ENCODE measurements at places on chromosomes 12 and 14.

DNA sequence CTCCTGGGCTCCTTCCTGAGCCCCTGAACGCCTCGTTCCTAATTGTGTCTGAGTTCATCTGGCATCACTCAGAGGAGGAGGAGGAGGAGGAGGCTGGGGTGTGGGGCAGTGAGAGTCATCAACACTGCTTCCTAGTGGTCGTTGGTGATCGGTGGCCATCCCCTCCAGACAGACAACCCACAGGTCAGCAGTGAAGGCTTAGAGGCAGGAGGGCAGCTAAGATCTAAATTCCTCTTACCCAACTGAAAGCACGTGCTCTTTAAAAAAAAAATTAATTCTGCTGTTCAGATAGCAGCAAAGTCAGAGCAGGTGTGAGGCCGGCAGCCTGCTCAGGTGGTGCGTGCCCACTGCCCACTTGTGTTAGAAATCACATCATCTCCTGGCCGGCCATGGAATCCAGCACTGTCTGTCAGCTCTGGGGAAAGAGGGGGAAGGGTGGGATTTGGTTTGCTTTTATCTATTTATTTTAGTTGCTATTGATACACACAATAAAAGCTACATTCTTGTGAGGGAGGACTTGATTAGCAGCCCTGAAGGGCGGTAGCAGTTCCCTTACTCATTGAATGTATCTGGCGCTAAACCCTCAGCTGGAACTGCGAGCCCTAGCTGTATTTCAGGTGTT, 46.6 kb downstream of the PPP2R5C start:
- DNase-seq: peak; percentile 51

- DNase-seq: no peak
Observed at GRCh38 chr12:96014943-96015599, 18.9 kb upstream of the HAL start.

GRCh38 chr12:28776913-28777422, 372.1 kb upstream of the FAR2 start:
- DNase-seq: no peak

GRCh38 chr14:76430475-76430980, 54.6 kb downstream of the ESRRB start:
- DNase-seq: no peak

- peak; percentile 81 for DNase-seq
Observed at GRCh38 chr14:99682809-99683618, 1.1 kb upstream of the CYP46A1 start.

DNA sequence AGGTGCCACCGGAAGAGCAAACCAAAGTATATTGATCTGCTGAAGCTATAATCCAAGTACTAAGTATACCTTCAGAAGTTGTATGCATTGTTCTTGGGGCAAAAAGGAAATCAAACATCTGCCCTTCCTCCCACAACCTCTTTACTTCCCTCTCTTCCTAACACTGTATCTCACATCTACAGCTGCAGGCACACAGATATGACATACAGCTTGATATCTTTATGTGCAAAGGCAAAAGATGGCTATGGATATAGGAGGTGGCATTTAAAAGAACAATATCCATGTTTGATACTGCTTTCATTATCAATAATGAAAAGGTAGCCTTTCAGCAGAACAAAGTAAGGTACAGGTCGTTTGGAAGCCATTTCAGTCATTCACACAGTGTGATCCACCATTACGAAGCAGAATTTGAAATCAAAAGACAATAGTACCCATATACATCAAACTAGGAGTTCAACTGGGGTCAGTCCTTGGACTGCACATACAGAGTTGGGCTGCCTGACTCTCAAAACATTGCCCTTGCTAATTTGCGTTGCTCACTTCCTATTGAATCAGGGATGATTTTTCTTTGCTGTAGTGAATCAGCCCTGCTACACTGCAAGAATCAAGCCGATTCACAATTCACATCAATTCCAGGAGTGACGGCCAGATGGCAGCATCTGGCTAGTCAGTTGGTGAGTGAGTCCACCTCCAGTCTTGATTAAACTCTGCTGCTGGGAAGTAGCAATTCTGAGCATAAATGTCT, 8.9 kb downstream of the ANG start:
- DNase-seq: peak; percentile 74

- DNase-seq: no peak
Observed at GRCh38 chr14:88488897-88489296, 65.9 kb downstream of the PTPN21 start.

DNA sequence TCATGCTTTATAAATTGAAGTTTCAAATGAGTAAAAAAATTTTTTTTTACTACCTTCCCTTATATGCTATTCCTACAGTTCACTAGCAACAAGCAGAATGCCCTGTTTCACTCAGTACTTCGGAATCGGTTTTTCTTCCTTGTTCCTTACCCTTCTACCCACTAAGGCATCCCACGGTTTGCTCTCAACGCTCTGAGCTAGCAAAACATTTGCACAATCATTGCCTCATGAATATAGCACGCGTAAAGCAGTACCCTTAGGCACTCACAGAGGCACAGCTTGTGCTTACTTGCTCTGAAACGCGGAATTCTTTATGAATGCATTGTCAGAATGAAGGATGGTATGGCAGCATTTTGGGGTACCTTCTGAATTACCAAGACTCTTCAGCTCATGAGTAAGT, 45.0 kb downstream of the PPP1R13B start:
- DNase-seq: no peak

DNA sequence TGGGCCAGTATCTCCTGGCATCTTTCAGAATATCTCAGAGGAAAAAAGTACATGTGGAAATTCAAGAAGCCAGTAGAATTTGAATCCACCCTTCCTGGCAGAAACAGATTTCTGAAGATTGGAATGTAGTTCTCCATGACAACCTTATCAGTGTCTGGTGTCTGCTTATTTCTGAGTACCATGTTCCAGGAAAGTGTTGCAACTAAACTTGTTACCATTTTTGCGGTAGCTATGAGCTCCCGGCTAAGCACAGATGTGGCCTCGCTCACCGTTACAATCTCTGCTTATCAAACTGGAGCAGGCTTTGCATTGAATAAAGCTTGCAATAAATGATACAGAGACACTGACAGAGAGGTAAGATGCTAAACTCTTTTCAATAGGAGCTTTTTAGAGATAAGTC, 13.0 kb upstream of the ITPR2 start:
- DNase-seq: no peak

GRCh38 chr12:97275728-97276590, 186.6 kb upstream of the RMST start:
- DNase-seq: no peak

GRCh38 chr14:34983148-34983760, 462 bp downstream of the SRP54 start:
- DNase-seq: no peak

DNA sequence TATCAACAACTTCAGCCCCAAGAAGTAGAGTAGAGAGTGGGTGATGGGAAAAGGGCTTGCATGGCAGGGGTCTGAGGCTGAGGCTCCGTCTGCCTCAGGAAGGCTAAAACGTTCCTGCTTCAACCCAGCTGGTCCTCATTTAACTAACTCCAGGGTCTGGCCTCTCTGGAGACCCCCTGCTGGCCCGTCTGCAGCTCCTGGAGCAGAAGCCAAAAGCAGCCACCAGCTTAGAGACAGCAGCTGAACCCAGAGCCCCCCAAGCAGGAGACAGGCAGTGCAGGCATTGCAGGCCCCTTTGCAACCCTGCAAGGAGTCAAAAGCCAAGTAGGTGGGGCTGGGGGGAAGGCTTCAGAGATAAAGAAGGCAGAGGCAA, 25.1 kb upstream of the LTBP2 start:
- DNase-seq: no peak

GRCh38 chr12:55698241-55698955, 9.3 kb downstream of the ITGA7 start:
- no peak for DNase-seq

DNA sequence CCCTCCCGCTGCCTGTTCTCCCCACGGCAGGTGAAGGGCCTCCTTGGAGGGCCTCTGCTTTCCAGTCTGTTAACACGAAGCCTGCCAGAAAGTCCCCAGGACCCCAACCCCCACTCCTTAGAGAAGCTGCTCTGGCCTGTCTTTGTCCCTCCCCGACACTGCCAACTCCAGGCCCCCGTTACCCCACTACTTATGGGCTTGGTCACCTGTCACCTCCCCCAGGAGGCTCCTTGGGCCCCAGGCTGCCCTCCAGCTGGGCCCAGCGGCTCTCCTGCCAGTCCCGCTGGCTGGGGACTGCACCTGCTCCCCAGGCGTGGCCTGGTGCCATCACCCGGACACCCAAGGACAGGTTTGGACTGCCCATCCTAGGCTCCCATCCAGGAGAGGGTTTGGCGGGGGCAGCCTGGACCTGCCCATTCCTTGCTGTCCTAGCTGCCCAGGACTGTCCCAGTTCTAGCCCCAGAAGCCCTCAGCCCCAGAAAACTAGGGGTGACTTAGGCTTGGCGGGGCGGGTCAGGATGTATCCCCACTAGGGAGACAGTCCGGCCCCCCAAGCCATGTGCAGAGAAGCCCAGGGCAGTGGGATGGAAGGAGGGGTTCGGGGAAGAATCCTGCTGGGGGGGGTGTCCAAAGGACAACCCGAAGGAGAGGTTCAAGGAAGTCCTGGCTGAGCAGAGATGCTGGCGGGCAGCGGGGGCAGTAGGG, 155.7 kb upstream of the C14orf180 start:
- no peak for DNase-seq

DNA sequence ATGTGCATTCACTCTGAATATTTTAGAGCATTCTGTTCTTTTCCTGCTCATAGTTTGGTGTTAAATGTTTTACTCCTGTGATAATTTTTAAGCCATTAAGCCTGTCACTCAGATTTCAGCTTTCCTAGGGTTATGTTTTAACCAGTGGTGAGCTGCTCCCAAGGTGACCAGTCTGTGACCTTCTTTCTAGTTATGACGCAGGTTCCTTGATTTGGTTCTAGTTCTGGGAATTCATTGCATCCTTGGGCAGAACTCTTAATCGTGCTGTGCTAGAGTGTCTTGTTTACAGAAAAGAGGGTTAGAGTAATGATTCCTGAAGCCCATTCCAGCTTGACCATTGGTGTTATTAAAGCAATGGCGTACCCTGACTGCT, 2.2 kb downstream of the GABARAPL1 start:
- DNase-seq: no peak

GRCh38 chr14:105325303-105325702, 10.8 kb downstream of the PACS2 start:
- DNase-seq: no peak

DNA sequence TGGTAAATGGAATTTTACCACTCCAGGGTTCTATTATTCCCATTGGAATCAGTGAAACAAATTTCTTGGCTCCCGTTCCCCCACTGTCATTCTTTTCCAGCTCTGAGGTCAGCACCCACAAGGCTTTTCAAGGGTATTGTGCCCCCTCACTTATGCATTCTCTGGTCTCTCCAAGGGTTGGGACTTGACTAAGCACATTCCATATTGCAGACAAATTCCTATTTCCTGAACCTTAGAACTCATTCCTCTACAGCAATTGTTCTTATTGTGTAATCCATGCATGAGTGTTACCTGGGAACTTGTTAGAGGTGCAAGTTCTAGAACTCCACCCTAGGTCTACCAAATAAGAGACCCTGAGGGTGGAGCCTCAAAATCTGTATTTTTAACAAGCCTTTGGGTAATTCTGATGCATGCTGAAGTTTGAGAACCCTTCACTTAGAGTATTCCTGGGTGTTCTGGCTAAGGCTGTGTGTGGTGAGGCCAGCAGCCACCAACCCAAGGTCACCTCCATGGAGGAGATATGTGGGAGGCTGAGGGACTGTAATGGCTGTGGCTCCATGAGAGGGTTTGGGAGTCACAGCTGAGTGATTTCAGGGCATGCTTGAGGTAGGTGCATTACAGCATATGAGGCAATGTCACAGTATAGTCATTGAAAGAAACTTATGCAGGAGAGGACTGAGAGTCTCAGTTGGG, 150.9 kb downstream of the TTC6 start:
- no peak for DNase-seq

GRCh38 chr12:27305673-27306456, 26.8 kb upstream of the BMAL2 start:
- DNase-seq: peak; percentile 68

DNA sequence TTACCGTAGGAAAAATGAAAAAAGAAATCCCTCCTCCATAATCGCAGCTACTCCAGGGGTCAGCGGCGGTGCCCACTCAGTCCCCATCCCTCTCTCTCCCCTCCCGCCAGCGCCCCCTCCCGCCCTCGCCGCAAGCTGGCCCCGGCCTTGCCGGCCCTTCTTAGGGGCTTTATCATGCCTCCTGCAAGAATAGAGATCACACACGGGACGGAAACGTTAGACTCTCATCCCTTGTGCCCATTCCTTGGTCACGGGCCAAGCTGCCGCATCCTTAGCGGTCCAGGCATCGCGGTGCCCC, 692 bp upstream of the COX14 start:
- no peak for DNase-seq

GRCh38 chr12:94686834-94687628, 36.7 kb upstream of the TMCC3 start:
- no peak for DNase-seq

GRCh38 chr12:6928703-6929407, 1.1 kb downstream of the ATN1 start:
- DNase-seq: peak; percentile 42

DNA sequence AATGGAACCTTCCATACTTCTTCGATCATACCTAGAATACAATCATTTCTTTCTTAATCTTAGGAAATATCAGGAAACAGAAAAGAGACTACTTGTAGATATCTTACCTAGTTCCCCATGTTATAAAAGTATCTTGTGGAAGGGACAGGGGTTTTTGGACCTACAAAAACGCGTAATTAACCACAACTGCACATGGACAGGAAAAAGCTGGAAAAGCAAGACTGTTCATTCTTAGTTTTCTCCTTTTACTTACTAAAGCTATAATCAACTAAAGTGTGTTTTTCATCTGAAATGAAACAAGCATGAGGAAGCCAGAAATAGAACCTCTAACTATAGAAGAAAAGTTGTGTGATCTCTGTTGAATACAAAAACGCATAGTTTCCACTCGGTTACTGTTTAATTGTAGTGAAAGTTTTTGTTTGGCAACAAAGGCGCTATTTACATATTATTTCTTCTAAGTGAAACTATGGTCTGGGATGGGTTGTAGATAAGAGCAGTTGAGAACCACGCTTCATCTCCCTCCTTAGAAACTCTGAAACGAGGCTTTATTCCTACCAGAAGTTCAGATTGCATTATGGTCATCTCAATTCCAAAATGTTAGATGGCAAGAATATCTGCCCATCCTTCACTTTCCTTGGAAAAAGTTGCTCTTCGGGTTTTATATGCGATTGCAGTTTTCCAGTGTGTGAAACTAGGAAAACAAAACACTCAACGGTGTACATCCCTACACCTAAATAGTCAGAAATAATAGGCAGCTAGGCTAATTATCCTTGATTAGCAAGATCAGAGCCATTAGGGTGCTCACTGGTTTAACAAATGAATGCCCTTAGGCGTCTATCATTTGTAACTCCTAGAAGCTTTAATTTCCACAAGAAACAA, 1.1 kb downstream of the BCAT1 start:
- peak; percentile 32 for DNase-seq

- DNase-seq: no peak
Observed at GRCh38 chr14:50946234-50946935, 2.1 kb upstream of the PYGL start.

DNA sequence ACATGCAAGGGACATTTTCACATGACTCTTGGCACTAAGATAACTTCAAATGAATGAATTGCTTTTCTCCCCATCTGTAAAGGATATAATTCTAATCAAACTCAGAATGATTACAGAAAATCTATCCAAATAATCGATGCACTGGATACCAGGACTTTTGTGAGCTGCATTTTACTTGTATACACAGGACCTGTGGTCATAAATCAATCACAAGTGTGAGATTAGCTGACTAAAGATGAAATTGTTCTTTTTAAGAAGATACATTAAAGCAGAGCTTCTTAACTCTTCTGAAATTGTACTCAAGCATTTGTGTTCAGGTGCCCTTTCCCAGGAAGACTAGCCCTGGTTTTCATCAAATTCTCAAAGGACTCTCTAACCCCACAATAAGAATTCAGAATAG, 66.3 kb downstream of the ESR2 start:
- no peak for DNase-seq
